ENCODE measurements at places on chromosomes 7 and 10. TPM values are rescaled to one million over a fixed set of nuclear protein-coding genes. Genes with fewer than 3 reads are reported as not detected.

Gene IL2RA
- total RNA-seq, result 1,808 TPM

DNA sequence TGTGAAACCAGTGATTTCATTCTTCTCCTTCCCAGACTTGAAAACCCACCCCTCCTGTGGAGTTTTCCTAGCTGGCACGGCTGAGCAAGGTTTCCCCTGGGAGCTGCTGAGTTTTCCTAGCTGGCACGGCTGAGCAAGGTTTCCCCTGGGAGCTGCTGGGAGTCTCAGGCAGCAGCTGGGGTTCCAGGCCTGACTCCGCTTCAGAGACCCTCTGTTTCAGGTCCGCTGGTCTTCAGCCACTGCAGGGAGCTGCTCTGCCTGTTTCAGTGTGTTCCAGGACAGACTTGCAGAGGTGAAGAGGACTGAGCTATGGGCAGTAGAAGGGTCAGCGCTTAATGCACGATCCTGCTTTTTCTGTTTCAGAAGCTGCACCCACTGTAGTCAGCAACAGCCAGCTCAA is 104.9 kb downstream of the XRCC2 start:
- no peak for DNase-seq

DNA sequence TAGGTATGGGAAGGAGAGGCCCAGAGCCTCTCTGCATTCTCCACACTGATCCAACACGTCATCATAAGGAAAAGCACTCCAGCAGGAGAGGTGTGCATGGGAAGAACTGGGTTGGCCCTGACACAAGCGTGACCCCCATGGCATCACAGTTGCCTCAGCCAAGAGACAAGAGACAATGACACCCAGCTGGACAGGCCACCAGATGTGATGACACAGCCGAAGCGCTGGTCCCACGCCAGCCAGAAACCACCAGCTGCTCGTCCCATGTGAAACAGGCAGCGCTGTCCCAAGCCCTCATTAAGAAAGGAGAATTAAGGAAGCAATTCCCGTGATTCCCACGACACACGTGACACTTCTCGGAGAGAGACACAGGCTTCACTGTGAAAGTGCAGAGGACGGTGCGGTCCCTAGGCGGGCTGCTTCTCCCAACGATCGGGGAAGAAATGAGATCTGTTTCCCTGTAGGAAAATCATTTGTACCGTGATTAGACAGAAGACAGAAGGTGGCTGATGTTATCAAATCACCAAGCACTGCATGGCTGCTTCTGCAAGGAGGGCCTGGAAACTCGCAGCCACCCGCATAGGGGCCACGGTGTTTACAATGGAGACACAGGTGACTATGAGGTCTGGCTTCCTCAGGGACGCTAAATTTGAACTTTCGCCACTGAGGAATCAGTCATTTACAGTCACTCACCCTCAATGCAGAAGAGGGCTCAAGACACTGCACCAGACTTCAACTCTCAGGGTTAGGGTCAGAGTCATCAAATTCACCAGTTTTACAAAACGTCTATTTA is 74.5 kb downstream of the DIP2C start:
- no peak for DNase-seq

- no peak for DNase-seq
Observed at GRCh38 chr7:145036604-145037405, 201.0 kb upstream of the TPK1 start.

DNA sequence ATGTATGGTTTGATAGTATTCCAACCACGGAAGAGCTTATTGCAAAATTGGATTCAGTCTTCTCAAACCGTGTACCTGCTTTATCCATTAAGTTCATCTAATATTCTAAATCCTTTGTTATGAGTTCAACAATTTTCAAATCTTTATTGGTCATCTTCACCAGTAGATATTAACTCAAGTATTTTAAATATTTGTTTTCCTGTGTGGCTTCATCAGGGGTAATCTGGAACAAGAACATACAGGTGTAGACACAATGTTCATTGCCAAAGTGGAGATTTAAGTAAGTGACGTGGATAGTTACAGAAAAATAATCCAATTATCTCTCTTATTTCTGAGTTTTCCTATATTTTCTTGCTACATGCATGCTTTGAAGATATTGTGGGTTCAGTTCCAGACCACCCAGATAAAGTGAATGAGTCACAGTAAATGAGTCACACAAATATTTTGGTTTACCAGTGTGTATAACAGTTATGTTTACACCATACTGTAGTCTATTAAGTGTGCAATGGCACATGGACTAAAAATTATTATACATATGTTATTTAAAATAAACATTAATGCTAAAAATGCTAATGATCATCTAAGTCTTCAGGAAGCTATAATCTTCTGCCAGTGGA is 429.0 kb upstream of the POT1 start:
- DNase-seq, result no peak

- DNase-seq, result no peak
Observed at GRCh38 chr7:121401896-121402295, 5.8 kb upstream of the FAM3C start.

DNA sequence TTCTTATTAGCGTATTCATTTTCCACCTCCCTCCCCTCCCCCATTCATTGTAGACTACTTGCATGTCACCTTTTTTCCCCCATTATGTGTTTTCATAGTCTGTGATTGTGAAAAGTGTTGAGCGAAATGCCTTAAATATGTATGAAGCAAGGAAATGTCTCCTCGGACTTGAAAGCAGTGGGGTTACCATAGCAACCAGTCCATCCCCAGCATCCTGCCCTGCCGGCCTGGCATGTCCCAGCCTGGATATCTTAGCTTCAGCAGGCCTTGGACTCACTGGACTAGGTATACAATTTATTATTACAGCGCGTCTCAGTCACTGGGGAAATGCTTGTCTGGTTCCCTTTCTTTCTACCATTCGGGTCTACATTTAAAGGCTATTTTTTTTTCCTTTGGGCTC is 283.6 kb downstream of the BICC1 start:
- no peak for DNase-seq

DNA sequence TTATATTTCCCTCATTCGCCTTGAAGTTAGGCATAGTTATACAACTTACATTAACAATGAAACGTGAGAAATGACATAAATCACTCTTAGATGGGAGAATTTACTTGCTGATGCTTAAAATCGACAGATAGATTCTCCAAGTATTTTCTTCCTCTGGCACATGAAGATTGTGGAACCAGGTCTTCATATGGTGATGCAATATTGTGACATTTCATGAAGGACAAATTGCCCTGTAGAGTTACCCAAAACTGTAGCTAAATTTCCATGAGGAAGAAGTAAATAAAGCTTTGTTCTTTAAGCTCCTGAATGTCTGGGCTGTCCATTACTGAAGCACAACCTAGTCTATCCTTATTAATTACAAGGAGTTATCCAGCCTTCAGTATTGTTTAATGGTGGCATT is 353.1 kb downstream of the THSD7A start:
- no peak for DNase-seq
